CD8-positive, alpha-beta memory T cell (primary cell): ENCODE measurements at places on chromosomes 1 and 21. TPM values are rescaled to one million over a fixed set of nuclear protein-coding genes. Genes with fewer than 3 reads are reported as not detected.

MCOLN3 gene
- total RNA-seq, result 0.50 TPM

GRCh38 chr1:104197516-104197915 is 447.8 kb downstream of the AMY1C start:
- no peaks in the 10 kb centered on the region for H3K36me3 ChIP-seq
- DNase-seq, result no peak
- no peaks in the 10 kb centered on the region for H3K4me1 ChIP-seq
- no peaks in the 10 kb centered on the region for H3K27me3 ChIP-seq
- no peak overlapping the region for H3K4me3 ChIP-seq

SNAP47 gene
- total RNA-seq, result 27.0 TPM

DNA sequence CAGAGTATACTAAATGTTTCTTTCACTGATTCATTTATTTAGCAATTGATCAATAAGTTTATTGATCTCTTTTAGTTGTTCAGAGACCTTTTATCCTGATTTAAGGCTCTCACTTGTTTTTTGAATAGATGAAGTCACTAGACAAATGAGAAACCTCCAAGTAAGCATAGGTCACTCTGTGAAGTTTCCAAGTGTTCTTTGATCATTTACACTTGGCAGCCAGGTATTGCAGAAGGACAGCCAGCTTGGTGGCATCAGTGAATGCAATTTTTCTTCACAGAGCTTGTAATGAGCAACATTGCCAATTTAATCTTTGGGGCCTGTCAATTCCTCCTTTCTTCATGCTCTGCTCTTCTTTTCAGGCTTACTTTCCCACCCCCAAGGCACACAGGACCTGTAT is 413.0 kb downstream of the OMA1 start:
- no peaks in the 10 kb centered on the region for H3K27me3 ChIP-seq
- H3K27ac ChIP-seq, result no peak overlapping the region
- no peaks in the 10 kb centered on the region for H3K36me3 ChIP-seq
- H3K4me3 ChIP-seq, result no peak overlapping the region
- H3K4me1 ChIP-seq, result no peaks in the 10 kb centered on the region

DNA sequence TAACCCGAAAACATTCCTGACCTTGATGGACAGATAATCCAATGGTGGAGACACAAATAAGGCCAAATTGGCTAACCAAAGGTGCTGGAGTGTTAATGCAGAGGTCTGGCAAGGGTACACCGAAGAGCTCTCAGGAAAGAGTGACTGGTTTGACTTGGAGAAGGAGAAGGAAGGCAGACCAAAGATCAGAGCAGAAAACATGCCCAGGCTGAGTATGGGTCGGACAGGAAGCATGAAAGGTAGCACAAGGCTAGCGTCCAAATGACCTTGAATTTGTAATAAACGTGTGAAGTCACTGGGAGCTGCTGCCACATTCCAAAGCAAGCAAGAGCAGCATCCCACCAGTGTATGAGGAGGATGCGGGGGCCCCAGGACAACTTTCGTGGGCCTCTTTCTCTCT is 45.7 kb downstream of the APP start:
- no peaks in the 10 kb centered on the region for H3K4me1 ChIP-seq
- H3K4me3 ChIP-seq, result no peak overlapping the region
- H3K27ac ChIP-seq, result no peak overlapping the region

KCNK2 gene
- total RNA-seq, result not detected

FCRL2 gene
- total RNA-seq, result not detected

TGFB2 gene
- not detected for total RNA-seq

- H3K36me3 ChIP-seq, result no peaks in the 10 kb centered on the region
- H3K4me3 ChIP-seq, result no peak overlapping the region
- no peaks in the 10 kb centered on the region for H3K4me1 ChIP-seq
- no peak overlapping the region for H3K27ac ChIP-seq
- no peaks in the 10 kb centered on the region for H3K27me3 ChIP-seq
Measured at GRCh38 chr1:63873751-63874150, 99.9 kb downstream of the ROR1 start.

DNA sequence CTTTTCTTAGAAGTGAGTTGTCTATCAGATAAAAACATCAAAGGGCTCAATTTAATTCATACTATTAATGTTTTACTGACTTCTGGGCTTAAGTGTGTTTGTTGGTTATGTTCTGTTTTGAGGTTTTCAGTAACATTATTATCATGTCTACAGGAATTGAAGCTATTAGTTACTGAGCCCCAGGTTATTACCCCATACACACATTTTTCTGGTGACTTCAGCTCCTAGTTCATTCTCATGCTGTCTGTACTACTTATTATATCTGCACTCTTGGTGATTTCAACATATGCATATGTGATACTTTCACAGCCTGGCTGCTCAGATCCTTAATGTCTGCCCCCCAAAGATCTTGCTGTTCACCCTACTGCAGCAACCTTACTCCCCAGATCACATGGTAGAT is 27.0 kb upstream of the SGIP1 start:
- no peaks in the 10 kb centered on the region for H3K4me1 ChIP-seq
- DNase-seq, result no peak
- no peak overlapping the region for H3K27ac ChIP-seq
- no peaks in the 10 kb centered on the region for H3K27me3 ChIP-seq

DNA sequence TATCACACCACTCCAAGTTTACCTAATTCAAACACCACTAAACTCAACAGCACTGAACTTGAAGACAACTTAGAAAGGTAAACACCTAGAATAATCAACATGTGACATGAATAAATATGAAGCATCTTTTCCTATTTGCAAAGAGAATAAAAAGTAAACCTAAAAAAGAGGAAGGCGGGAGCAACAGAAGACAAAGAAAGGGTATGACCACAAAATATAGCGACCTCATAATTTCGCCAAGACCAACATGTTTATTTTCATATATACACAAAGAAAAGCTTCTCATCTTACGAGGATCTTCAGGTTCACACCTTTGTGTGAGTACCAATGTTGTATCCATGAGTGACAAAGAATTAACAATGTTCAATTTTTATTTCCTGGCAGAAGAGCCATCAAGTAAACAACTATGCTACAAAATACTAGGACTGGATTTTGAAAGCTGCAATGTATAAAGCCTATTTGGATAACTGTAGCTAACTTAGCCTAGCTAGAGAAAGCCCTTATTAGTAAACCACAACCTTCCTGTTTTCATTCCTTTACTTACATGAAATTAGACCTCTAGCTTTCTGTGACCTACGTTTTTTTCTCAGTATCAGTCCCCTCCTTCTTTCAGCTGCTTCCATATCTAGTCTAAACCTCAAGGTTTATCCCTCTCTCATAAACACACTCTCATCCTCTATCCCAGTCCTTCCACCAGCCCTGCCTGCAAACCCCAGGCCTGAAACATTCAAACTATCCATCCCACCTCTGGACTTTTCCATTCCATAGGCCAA is 21.3 kb upstream of the PHTF1 start:
- peaks cover 10% of the 10 kb centered on the region for H3K36me3 ChIP-seq
- no peaks in the 10 kb centered on the region for H3K27me3 ChIP-seq
- H3K4me3 ChIP-seq, result peak overlapping the region; percentile 16
- H3K4me1 ChIP-seq, result peaks cover 74% of the 10 kb centered on the region

HRNR gene
- total RNA-seq, result not detected

PLEKHA6 gene
- total RNA-seq, result 0.09 TPM

GRCh38 chr1:61961009-61961408 is 218.7 kb downstream of the PATJ start:
- H3K27ac ChIP-seq, result no peak overlapping the region
- no peaks in the 10 kb centered on the region for H3K27me3 ChIP-seq

DNA sequence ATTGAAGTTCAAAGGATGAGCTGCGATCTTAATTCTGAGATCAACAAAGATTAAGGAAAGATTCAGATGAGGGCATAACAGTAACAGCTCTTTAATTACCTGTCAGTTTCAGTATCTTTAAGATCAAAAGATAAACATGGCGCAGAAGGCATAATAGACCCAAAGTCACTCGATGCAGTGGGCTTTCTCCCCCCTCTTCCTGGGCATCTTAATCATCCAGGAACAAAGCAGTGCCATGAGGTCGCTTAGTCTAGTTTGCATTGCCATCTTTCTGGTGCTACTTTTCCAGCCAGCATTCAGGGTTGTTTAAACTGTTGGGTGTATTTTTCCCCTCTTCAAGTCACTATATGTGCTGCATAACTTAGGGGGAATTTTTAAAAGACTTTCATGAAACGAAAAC is 72.3 kb downstream of the HUNK start:
- H3K4me1 ChIP-seq, result no peaks in the 10 kb centered on the region
- no peak overlapping the region for H3K27ac ChIP-seq
- DNase-seq, result no peak
- H3K27me3 ChIP-seq, result no peaks in the 10 kb centered on the region
- H3K36me3 ChIP-seq, result no peaks in the 10 kb centered on the region

DNA sequence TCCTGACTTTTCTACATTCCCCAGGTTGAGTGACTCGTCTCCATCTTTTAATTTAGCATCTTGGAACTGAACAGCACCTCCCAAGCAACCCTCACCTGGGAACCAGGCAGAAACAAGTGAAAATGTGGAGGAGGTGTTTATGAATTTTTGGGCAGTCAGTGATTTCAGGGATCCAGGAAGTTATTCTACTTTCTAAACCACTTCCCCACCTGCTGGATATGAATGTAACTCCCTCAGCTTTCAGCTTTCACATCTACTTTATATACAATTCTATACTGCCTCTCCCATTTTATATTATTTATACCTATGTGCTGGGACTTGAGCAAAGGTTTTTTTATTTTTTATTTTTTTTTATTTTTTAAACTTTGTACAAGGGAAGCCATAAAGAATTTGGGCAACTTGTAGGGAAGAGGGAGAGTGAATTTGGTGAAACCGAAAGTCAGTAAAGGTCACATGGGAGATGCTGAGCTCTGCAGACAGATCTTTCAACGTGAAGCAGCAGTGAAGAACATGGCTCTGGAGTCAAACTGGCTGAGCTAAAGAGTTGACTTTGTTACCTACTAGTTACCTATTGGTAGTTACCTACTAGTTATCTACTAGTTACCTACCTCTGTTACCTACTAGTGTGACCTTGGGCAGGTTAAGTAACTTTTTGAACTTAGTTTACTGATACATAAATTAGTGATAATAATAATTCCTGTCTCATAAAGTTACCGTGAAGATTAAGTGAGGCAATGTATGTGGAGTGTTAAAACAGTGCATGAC is 45.5 kb downstream of the DDR2 start:
- no peak overlapping the region for H3K4me3 ChIP-seq
- no peak overlapping the region for H3K27ac ChIP-seq
- no peaks in the 10 kb centered on the region for H3K27me3 ChIP-seq

- no peaks in the 10 kb centered on the region for H3K36me3 ChIP-seq
- H3K27ac ChIP-seq, result no peak overlapping the region
- no peak for DNase-seq
- no peak overlapping the region for H3K4me3 ChIP-seq
- H3K27me3 ChIP-seq, result no peaks in the 10 kb centered on the region
Measured at GRCh38 chr1:150249936-150250335, 7.6 kb upstream of the CA14 start.

DNA sequence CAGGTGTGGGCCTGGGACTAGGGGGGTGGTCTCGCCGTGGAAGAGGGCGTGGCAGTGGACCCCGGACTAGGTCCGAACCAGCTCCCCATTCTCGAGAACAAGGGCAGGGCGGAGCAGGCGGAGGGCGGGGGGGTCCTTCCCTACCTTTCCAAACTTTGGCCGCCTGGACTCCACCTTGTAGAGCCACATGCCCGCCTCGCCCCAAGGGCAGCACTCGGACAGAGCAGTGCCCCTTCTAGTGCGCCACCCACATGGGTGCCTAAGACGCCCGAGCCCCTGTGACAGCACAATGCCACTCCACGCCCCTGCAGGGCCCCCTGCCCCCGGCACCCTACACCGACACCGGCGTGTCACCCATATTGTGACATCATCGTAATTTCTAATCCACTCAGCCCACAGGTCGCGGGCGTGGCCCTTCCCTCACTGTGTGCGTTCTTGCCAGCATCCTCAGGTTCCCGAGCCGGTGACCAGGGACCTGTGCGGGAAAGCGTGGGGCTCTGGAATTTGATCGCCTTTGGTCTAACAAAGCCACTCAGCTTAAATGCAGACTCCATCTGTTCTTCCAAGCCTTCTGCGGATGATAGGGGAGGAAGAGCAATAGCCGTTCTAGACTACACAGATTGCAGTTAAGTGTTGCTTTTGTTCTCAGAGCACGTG is 553 bp upstream of the STMN1 start:
- H3K27ac ChIP-seq, result no peak overlapping the region
- peaks cover 12% of the 10 kb centered on the region for H3K4me1 ChIP-seq
- no peak for DNase-seq

GRCh38 chr1:225378880-225379279 is 49.0 kb downstream of the LBR start:
- no peaks in the 10 kb centered on the region for H3K4me1 ChIP-seq
- H3K27me3 ChIP-seq, result no peaks in the 10 kb centered on the region
- no peak overlapping the region for H3K4me3 ChIP-seq

GRCh38 chr1:219113261-219113660 is 60.4 kb upstream of the LYPLAL1 start:
- no peaks in the 10 kb centered on the region for H3K4me1 ChIP-seq
- no peak overlapping the region for H3K27ac ChIP-seq
- H3K36me3 ChIP-seq, result no peaks in the 10 kb centered on the region
- DNase-seq, result no peak
- no peaks in the 10 kb centered on the region for H3K27me3 ChIP-seq
- no peak overlapping the region for H3K4me3 ChIP-seq

VCAM1 gene
- 3.5 TPM for total RNA-seq

DNA sequence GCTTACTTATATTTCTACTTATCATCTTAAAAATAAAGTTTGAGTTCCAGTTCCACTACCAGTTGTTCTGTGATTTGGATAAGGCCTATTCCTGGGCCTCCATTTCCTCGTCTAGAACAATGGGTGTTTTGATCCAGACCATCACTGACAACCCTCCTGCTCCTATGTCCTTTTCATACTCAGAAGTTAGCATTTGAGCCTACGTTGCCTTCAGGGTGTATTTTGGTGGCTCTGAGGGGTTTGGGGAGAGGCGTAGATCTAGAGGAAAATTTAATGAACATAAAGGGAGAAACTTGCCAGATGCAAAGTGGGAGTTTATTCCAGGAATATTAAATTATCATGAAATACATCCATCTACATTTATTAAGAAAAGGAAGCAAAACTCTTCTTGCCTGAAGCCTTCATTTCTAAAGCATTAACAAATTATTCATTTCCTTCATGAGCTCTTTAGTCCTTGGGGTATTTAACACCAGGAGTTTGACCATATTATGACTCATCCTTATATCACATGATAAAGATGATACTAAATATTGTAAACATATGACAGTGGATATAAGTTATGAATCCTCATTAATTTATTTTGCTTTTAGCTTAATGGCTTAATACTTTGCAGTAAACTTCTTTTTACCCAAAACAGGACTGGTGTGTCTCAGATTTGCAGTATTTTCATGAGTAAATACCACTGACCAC is 47.2 kb upstream of the SYT14 start:
- H3K27me3 ChIP-seq, result no peaks in the 10 kb centered on the region
- no peaks in the 10 kb centered on the region for H3K4me1 ChIP-seq
- no peaks in the 10 kb centered on the region for H3K36me3 ChIP-seq
- H3K4me3 ChIP-seq, result no peak overlapping the region

NOS1AP gene
- total RNA-seq, result 0.07 TPM

NPHP4 gene
- 11.2 TPM for total RNA-seq

DNA sequence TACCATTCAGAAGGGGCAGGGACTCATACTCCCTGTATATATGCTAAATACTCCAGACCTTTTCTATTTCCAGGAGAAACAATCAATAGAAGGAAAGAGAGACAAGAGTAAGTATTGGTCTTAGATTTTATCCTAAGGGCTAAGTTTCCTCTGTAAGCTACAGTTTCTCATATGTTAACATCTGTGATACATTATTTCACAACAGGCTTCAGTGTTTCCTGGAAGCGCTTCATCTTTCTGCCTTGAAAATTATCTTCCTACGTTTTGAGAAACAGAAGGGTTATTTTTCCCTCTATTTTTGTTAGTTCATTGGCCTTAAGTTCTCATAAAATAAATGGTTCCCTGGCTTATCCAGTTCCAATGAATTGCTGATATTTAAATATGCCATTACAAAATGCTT is 15.6 kb downstream of the FMO1 start:
- no peaks in the 10 kb centered on the region for H3K4me1 ChIP-seq
- H3K4me3 ChIP-seq, result no peak overlapping the region
- H3K36me3 ChIP-seq, result no peaks in the 10 kb centered on the region
- no peaks in the 10 kb centered on the region for H3K27me3 ChIP-seq

GNG12 gene
- 0.71 TPM for total RNA-seq
